ENCODE measurements at places on chromosomes 3 and 15.

DNA sequence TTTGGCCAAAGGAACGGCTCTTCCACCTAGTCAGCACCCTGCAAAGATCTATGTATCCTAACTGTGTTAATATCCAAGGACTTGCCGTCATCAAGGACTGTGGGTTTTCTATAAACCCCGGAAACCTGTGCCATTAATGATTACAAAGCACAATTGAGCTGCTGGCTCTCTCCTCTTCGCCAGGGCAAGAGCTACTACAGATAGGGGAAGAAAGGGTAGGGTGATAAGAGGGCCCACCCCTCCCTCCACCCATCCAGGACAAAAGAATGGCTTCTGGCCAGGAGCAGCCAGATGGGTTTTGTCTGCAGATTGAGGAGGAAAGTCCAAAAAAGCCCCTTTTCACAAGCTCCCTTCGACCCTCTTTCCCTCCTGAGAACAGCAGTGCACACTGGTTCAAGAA, 9.9 kb downstream of the RFT1 start:
- DNase-seq = no peak

- no peak for DNase-seq
Observed at GRCh38 chr15:76517910-76518309, 181.3 kb downstream of the ISL2 start.

DNA sequence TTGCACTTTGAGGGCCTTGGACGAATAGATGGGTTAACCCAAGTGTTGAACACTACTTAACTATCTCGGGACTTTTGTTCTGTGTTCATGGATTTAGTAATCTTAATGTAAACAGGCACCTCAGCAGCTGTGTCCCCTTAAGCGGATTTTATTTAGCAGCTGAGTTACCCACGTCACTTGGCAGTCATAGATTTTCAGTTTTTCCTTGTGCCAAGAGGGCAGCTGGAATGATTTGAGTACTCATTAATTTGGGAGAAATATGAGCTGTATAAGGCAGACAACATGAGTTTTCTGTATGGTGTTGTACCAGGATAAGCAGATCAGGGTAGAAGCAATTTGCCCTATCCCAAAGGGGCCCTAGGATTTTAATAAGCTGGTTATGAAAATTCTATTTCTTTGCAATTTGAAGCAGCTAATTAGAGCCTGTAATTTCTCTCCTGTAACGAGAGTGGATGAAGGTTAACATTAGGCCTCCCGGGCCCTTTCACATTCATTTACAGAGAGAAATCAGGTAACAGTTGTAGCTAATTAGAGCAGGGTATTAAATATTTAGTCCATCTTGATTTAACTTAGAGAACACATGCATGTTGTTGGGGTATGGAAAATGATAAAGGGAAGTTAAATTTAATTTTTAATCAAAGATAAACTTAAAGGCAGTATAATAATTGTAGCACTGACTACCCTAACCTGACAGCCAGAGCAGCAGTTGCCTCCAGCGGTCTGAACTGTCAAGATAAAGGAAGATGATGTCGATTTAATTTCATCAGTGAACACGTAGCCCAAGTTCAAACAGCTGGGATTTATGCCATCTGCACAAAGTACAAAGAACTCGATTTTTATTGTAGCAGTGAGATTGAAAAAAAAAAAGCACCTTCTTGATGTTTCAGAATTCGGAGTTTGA, 194.5 kb downstream of the LRTM1 start:
- DNase-seq = peak; percentile 65

GRCh38 chr15:87118435-87118834, 1038.8 kb downstream of the AGBL1 start:
- DNase-seq = no peak

- no peak for DNase-seq
Observed at GRCh38 chr15:91912336-91912735, 58.8 kb downstream of the SLCO3A1 start.

- DNase-seq = peak; percentile 38
Observed at GRCh38 chr3:174438501-174439145, 420.5 kb upstream of the NAALADL2 start.

DNA sequence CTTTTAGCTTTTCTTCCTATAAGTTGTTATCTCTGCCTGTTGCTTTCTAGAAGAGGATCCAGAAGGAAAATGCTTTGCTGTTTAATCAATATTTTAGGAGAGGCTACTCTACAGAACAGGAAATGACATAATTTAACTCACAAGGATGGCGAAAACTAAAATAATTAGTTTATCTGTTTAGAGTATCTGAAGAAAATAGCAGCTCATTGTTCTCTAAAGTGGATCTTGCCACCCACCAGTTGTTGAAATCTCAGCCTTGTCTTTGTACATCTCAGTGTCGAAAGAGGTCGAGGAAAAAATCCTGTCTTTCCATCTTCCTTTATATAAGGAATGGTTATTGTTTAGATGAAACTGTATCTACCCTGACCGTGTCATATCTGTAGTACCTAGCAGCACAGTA, 126.6 kb downstream of the ZNF609 start:
- no peak for DNase-seq

DNA sequence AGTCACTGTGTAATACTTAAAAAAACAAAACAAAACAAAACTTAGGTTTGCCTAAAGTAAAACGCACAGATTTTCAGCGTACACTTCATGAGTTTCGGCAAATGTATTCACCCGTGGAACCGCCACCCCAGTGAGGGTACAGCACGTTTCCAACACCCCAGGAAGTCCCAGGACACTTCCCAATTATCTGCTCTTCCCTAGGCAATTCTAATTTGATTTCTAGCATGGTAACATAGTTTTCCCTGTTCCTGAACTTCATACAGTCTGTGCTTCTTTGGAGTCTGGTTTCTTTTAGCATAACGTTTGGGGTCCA, 497 bp upstream of the CLASP2 start:
- no peak for DNase-seq

GRCh38 chr15:68979816-68980215, 34.7 kb upstream of the NOX5 start:
- no peak for DNase-seq

DNA sequence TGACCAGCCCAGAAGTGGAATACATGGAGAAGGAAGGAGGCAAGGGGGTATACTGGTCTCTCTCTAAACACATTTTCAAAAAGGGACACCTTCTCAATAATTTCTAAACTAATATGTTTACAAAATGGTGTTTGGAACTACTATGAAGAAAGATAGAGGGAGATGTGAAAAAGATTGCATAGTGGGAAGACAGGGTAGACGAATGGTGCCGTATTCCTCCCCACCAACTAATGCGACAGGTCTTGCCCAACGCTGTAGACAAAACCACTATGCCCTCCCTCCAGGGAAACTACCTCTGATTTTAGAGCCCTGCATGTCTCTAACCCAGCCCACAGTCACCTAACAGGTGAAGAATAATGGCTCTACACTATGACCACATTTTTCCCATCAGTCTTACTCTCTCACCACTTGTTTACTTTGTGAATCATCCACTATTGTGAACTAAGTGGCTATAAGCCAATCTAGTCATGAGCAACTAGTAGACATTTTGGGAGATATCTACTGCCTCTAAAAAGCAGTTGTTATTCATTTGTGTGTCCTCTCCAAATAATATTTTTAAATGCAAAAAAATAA, 108.2 kb upstream of the UBE2E2 start:
- no peak for DNase-seq

DNA sequence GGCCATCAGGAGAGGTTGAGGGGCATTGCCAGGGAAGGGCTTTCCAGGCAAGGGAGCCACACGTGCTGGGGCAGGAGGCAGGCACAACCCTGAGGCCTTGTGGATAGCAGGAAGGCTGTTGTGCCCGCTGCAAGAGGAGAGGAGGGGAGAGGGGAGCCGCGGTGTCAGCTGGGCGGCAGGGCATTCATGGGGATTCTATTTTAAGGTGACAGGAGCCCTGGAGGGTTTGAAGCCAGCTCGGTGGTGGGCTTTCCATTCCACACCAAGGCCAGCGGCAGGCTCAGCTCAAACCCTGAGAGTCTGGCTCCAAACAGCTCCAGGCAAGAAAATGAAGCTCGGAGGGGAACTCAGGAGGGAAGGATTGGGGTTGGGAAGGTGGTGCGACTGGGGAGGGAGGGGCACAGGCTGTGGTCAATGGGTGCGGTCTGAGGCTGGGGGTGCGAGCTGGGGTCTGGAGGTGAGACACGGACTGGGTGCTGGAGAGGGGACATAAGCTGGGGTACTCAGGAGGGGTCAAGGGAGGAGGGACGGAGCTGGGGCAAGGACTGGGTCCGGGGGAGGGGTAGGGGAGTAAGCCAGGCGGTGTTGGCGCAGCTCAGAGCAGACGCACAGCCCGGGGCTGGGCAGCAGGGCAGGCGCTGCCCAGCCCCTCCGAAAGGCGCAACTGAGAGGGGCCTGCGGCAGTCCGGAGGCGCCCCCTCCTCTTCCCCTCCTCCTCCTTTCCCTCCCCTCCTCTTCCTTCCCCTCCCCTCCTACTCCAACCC, 43.4 kb downstream of the TPRA1 start:
- DNase-seq = peak; percentile 41

DNA sequence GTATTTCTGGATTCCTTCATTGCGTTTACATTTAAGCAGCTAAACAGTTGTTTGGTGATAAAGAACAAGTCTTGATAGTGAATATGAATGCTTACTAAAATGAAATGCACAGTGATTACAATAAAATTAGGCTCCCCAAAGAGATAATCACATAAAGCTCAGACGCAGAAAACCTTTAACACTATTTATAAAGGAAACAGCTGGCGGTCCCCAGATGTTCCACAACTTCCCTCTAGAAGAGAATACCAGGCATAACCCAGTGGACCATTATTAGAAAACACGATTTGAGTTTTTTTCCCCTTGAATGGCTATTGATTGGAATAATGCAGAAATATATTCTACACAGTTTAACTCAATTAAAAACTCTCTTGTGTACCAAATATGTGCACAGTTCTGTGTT, 573.2 kb downstream of the DIPK2A start:
- DNase-seq = peak; percentile 7

GRCh38 chr3:184549796-184550577, 11.6 kb upstream of the EPHB3 start:
- DNase-seq = peak; percentile 66

DNA sequence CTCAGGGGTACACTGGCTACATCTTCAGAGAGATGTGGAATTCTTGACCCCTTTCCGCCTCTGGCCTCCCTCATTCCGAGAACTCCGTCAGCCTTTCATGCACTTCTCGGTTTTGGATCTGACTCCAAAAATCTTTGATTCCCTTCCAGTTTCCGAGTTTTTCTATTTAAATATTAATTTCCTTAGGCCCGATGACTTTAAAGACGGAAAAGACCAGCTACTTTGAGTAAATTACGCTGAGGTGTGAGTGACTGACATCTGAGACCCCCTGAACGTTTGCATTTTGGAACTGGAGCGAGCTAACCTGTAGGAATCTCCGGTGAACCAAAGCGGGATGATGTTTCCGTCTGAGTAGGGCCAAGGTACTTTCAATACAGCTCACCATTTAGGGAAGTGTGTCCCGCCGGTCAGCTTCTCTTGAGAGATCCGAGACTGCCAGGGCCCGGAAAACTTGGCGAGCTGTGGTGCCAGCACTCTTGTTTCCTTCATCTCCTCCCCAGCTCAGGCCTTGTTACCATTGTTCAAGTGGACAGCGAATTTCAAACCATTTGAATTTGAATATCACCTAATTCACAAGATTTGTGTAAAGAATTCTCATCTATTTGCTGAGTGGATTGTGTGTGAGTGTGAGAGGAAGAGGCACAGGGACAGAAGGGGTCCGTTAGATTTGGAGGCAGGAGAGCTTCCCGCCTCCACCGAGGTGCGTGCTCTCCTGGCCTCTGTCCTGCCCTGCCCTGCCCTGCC, 5.4 kb downstream of the SOX14 start:
- peak; percentile 54 for DNase-seq

GRCh38 chr3:69032142-69032541, 18.7 kb upstream of the EOGT start:
- DNase-seq = no peak

GRCh38 chr3:71896751-71897150, 111.8 kb upstream of the PROK2 start:
- no peak for DNase-seq

GRCh38 chr15:27642981-27643380, 456.1 kb downstream of the OCA2 start:
- no peak for DNase-seq

- DNase-seq = peak; percentile 48
Observed at GRCh38 chr15:70714565-70714964, 48.8 kb downstream of the UACA start.

DNA sequence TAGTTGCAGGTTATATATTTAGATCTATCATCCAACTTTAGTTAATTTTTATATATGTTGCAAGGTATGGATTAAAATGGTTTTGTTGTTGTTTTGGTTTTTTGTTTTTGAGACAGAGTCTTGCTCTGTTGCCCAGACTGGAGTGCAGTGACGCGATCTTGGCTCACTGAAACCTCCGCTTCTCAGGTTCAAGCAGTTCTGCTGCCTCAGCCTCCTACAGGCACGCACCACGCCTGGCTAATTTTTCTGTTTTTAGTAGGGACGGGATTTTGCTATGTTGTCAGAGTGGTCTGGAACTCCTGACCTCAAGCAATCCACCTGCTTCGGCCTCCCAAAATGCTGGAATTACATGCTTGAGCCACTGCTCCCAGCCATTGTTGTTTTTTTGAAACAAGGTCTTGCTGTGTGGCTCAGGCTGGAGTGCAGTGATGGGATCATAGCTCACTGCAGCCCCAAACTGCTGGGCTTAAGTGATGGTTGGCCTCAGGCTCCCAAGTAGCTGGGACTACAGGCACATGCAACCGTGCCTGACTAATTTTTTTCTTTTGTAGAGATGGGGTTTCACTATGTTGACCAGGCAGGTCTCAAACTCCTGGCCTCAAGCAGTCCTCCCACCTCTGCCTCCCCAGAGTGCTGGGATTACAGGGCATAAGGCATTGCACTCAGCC, 92.0 kb downstream of the ZNF609 start:
- no peak for DNase-seq

GRCh38 chr15:94057305-94057704, 174.1 kb upstream of the MCTP2 start:
- no peak for DNase-seq

- DNase-seq = no peak
Observed at GRCh38 chr3:75220932-75221331, 443.2 kb upstream of the FRG2C start.

DNA sequence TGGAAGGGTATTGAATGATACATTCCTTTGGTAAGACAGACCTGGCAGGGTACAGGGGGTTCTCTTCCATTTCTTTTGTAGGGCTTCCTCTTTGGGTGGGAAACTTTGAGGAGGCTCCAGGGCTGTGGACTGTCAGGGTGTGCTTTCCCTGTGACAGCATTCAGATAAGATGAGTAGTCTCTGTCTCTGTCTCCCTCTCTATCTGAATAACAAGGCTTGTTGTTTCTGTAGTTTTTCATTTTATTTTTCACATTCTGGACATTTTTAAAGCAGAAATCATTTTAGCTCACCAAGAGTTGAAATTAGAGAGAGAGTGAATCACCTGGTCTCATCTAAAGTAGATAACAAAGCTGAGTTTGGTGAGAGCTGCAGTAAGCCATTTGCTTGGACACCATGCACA, 100.8 kb upstream of the TPM1 start:
- no peak for DNase-seq

All from eye (tissue), 1 donor.